Right renal pelvis (tissue), 4 donors: ENCODE measurements at places on chromosomes 16 and 17.

DNA sequence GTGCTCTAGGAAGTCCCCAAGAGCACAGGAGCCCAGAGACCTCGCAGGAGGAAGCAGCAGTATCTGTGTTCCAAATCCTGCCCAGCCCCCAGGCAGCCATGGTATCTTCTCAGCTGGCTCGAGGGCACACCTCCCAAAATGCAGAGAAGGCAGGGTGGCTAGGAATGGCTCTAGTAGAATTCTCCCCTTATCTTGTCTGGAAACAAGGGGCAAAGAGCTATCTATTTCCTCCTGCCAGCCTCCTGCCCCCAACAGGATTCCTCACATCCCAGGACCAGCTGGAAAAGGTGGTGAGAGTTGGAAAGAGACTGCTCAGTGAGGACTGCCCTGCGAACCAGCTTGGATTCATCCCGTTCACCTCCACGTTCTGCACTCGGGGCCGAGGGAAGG is 8.6 kb upstream of the TSPOAP1 start:
- DNase-seq, result no peak

DNA sequence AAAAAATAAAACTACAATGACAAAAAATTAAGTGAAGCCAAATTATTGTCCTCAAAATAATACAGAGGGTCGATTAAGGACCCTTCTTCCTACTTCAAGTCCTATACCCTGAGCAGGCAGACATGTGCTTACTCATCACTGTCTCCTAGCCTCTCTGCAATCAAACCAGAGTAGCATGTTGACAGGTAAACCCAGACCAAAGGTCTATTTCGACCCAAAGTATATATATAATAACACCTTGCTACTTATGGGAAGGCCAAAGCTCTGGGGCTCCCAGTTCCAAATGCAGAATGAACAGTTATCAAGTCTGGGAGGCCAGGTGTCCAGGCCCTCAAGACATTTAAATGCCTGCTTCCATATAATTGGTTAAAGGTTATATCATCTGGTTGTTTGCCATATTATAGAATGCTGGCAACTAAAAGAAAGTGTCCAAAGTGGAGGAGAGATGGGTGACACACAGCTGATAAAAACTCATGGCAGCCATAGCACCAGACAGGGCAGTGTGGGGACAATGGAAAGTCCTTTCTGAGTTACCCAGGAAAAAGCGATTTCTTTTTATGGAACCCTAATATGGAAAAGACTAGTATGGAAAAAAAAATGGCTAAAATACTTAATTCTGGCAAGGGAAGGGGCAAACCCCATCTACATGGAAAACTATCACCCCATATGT is 53.6 kb downstream of the N4BP1 start:
- no peak for DNase-seq

GRCh38 chr17:2560658-2561057 is 32.8 kb upstream of the PAFAH1B1 start:
- DNase-seq, result no peak

- DNase-seq, result no peak
Measured at GRCh38 chr16:74033441-74033995, 263.1 kb upstream of the PSMD7 start.

- DNase-seq, result no peak
Measured at GRCh38 chr17:32157225-32157624, 14.9 kb downstream of the RHOT1 start.

GRCh38 chr16:21646721-21647561 is 5.5 kb downstream of the IGSF6 start:
- DNase-seq, result no peak

- DNase-seq, result no peak
Measured at GRCh38 chr17:50118076-50118827, 11.7 kb downstream of the SAMD14 start.

- no peak for DNase-seq
Measured at GRCh38 chr16:48247311-48247710, at the start of gene ABCC11. Gene ABCC11 (minus strand): TSS chr16:48247539. CDS start chr16:48231921, 15,618 bp downstream.

- DNase-seq, result no peak
Measured at GRCh38 chr16:19419698-19420075, 2.0 kb downstream of the TMC5 start.

DNA sequence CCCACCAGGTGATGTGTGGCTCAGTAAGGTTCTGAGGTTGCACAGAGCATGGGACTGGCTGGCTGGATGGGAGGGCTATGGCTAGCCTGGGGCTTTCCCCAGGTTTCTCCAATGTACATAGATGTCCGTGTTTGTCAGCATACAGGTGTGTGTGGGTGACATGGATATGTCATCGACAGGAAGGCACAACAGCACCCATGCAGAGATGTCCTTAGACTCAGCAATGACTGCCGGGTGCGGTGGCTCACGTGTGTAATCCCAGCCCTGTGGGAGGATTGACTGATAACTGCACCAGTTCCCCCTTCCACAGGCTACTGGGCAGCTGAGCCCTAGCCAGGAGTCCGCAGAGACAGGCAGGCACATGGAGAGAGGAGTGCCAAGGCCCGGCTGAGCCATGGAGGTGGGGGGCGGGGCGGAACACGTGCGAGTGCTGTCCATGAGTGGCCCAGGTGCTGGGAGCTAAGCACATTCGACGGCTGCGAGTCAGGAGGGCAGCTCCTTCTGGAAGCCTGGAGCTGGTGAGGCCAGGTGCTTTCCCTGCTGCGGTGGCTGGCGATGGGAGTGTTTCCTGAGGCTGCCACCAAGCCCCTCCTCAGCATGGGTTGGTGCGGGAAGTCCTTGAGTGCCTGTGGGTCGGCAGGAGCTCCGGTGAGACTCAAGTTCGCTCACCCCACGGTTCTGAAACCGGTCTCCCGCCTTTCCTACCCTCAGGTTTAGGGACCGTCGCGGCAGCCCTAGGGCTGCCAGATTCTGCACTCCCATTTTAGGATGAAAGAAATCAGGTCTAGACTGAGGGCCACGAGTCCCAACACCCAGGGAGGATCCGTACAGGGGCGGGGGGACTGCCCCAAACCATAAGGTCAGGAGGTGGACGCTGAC is 858 bp upstream of the ASPSCR1 start:
- DNase-seq, result no peak

DNA sequence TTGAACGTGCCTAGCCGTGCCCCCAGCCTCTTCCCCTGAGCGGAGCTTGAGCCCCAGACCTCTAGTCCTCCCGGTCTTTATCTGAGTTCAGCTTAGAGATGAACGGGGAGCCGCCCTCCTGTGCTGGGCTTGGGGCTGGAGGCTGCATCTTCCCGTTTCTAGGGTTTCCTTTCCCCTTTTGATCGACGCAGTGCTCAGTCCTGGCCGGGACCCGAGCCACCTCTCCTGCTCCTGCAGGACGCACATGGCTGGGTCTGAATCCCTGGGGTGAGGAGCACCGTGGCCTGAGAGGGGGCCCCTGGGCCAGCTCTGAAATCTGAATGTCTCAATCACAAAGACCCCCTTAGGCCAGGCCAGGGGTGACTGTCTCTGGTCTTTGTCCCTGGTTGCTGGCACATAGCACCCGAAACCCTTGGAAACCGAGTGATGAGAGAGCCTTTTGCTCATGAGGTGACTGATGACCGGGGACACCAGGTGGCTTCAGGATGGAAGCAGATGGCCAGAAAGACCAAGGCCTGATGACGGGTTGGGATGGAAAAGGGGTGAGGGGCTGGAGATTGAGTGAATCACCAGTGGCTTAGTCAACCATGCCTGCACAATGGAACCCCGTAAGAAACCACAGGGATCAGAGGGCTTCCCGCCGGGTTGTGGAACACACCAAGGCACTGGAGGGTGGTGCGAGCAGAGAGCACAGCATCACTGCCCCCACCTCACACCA is 724 bp downstream of the GAA start:
- no peak for DNase-seq

DNA sequence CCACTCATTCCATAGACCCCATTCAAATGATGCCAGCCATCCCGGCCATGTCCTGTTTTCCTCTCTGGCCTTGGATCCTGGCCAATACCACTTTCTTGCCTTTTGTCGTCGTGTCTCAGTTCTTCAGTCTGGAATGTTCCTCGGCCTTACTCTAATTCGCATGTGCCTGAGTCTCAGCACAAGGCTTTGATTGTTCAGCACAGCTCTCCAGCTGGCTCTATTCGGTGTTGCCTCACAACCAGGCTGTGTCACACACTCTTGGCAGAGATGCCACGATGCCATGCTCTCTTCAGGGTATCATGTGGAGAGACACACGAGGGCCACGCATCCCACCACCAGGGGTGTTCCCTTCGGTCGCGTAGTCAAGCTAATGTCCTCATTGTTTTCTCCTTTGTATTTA is 1.8 kb upstream of the VPS4A start:
- no peak for DNase-seq

GRCh38 chr16:2468725-2469398 is 2.2 kb upstream of the NTN3 start:
- DNase-seq, result no peak

GRCh38 chr17:40480501-40481003 is 20.9 kb downstream of the TNS4 start:
- no peak for DNase-seq

DNA sequence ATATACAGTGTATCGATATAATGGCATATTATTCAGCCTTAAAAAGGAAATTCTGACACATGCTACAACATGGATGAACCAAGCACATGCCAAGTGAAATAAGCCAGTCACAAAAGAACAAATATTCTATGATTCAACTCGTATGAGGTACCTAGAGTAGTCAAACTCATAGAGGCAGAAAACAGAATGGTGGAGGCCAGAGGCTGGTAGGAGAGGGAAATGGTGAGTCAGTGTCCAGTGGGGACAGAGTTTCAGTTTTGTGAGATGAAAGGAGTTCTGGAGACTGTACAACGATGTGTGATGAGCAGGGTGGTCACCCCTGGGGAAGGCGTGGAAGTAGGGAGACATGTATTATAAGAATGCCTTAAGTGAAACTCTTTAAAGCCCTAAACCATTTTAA is 39.9 kb downstream of the RNF157 start:
- DNase-seq, result no peak

DNA sequence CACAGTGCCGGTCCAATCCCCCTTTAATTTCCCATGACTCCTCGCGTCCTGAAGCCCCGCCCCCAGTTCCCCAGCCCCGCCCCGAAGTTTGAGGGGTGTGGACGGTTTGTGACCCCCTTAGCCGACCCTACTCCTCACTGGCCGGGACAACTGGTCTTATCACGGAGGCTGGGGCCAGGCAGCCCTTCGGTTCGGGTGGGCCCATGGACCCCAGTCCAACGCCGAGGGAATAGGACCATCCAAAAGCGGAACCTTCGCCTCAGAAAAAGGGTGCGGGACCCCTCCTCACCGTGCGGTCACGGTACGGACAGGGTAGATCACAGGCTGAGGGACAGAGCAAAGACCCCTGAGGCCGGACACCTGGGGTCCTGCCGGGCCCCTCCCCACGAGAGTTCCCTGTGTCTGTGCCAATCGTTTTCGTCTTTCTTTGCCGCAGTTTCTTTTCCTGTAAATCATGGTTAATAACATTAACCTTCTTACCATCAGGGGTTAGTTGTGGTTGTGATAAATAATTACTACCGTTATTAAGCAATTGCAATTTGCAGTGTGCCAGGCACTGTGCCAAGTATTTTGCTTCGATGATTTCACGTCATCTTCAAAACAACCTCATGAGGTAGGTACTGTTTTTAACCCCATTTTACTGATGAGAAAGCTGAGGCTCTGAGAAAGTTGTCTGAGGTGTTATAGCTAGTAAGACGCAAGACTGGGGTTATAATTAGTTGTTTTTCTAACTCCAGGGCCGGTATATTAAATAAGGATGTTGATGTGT is 543 bp downstream of the TMUB2 start:
- DNase-seq, result no peak

DNA sequence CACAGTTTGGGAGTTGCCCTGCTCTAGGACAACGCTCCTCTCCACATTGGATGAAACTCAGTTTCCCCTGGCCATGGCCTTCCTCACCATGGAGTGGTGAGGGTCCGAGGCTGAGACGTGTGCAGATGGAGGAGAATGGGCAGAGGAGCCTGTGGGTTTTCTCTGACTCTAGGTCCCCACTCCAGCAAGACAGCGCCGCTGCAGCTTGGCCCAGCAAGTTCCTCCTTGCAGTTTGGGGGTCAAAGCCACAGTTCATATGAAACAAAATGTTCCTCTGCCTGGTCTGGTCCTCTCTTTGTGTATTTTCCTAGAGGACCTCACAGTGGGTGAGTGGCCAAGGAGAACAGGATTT is 2.3 kb downstream of the C16orf54 start:
- DNase-seq, result no peak

GRCh38 chr17:67492824-67493517 is 115.9 kb downstream of the PITPNC1 start:
- no peak for DNase-seq

- no peak for DNase-seq
Measured at GRCh38 chr17:50517011-50517410, 8.8 kb downstream of the MYCBPAP start.

GRCh38 chr17:16293931-16294330 is 59.3 kb downstream of the CENPV start:
- no peak for DNase-seq

- DNase-seq, result no peak
Measured at GRCh38 chr17:42843358-42843934, 934 bp upstream of the AOC2 start.

DNA sequence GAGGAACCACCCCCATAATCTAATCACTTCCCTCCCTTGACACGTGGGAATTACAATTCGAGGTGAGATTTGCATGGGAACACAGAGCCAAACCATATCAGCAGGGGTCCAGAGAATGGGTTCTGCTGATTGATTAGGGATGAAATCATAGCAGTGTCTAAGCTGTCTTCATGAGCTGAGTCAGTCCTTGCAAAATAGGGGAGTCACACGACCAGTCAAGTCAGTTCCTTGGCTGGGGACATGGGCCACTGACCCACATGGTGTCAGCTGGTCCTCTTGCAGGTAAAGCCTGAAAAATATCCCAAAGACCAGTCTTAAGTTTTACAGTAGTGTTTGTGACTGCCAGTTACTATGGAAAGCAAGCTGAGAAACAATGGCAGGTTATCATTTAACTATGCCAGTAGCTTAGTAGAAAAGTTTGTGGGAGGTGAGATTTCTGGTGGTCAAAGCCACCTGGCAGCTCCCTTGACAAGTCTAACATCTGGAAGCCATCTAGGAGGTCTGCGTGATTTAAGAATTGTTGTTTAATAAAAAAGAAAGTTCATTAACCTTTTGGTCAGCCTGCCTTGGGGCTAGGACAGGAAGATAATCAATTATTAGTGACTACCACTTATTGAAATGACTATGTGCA is 15.7 kb upstream of the ATF7IP2 start:
- no peak for DNase-seq

- no peak for DNase-seq
Measured at GRCh38 chr16:2452650-2453049, 7.3 kb upstream of the TEDC2 start.

GRCh38 chr16:986411-986810 is 4.8 kb downstream of the SOX8 start:
- DNase-seq, result no peak

DNA sequence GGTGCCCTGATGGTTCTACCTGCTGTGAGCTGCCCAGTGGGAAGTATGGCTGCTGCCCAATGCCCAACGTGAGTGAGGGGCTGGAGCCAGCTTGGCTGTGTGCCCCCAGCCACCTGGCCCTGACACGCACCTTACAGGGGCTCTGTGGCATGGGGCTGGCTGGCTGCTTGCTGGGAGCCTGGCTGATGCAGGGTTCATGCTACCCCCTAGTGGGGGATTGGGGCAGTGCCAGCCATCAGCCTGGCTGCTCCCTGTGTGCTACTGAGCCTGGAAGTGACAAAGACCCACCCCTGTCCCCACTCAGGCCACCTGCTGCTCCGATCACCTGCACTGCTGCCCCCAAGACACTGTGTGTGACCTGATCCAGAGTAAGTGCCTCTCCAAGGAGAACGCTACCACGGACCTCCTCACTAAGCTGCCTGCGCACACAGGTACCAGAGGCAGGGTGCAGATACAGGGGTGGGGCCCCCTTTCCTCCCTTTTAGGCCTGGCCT is 5.7 kb downstream of the GRN start:
- DNase-seq, result no peak

GRCh38 chr17:29225396-29225795 is 21.3 kb upstream of the CRYBA1 start:
- DNase-seq, result no peak
